ENCODE measurements at places on chromosomes 3 and 15.

DNA sequence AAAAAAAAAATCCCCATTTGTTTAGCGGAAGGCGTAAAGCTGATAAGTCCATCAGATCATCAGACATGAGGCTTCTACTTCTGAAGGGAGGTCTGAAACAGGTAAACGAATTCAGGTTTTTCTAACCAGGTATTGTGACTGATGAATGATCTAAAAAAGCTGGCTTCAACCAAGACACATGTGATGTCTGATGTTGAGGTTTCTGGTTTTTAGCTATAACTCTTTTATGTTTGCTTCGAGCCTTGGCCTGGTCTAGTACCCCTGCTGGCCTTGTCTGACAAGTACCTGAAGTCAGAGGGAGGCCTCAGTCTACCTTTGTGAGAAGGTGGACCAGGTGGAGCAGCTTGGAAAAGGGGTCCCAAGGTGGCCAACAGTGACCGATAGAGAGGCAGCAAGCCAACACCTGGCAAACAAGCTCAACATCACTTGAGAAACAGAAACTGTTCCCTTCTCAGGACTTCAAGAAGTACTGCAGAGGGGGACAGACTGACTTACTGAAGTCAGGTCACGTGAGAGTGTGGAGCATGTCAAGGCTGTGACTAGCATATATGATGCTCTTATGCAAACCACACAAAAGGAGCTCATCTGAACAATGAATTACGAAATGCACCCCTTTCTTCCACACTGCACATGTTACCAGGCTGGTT is 33.0 kb upstream of the CA12 start:
- no peak for DNase-seq

DNA sequence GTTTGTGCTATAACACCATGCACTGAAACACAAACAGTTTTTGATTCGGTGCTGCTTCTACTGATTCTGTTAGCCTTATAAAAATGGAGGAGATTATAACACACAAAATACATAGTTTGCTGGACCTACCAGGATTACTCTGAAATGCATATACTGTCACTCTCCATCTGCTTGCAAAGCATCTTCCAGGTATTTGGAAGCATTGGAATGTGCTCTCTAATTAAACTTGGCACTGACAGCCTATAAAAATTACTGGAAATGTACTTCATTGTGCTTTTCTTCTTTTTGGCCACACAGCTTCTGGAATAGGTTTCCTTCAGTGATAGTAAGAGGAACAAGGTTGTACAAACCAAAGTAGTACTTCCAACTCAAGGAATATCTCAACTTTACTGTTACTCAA is 376.1 kb downstream of the UNC13C start:
- no peak for DNase-seq

- no peak for DNase-seq
These were observed 513.1 kb upstream of the CBLB start for GRCh38 chr3:106381939-106382335.

DNA sequence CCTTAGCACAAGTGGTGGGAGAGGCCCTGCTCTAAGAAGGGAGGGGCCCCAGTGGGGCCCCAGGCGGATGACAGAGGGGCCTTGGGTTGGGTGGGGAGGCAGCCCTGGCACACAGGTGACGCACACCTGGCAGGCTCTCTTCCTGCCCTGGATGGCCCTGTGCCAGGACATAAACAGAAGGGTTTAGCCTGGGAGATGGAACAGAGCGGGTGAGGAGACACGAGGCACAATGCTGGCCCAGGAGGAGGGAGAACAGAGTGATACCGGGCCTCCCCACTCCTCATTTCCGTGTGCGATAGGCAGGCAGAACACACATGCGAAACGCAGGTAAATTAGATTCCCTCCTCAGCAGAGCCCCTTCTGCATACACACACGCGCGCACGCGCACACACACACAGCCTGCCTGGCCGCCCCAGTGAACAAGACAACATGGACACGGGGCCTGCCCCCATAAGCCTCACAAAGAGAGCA is 39.8 kb downstream of the IDH2 start:
- no peak for DNase-seq

GRCh38 chr15:36863570-36863969 is 236.8 kb downstream of the MEIS2 start:
- DNase-seq, result no peak

All from GM19239 (cell line).